Astrocyte (in vitro differentiated cells and primary cell): ENCODE measurements at places on chromosomes 7 and 10.
A peak's percentile ranks its signal among the peaks of the same experiment; 100 is the strongest.

- no peak for DNase-seq
Measured at GRCh38 chr10:95289003-95289920, 1.5 kb downstream of the PDLIM1 start.

DNA sequence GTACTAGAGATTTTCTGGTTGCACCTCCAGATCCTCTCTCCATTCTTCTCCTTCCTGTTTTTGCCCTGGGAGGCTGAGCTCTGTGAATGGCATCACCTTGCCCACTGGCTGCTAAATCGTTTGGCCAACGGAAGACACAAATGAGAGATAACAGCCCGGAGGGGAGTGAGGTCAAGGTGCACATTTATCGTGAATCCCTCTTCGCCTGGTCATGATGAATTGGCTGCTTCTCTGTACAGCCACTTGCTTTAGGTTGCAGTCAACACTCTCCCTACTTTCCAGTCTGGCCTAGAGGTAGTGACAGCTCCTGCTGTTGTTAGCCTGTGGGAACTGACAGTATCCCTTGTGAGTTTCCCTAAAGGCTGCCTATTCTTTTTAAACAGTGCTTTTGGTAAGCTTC is 85.4 kb upstream of the CHCHD3 start:
- no peak for DNase-seq

DNA sequence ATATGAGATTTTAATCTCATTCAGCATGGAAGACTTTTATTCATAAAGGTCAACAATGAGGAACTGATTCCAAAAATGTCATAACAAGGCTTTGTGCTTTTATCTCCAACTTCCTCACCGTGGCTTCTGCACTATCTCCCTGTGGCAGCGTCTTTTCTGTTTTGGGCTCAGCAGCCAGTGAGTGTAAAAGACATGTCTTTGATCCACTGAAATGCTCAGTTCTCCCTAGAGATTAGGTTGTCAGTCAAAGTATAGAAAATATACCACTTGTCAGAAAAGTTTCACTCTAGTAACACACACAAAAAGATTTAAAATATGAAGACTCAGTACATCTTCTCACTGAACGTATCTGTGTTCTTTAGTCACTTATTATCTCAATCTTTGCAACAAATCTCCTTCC is 901.8 kb upstream of the ZWINT start:
- DNase-seq, result no peak

GRCh38 chr7:118615681-118616080 is 391.2 kb downstream of the ANKRD7 start:
- no peak for DNase-seq

DNA sequence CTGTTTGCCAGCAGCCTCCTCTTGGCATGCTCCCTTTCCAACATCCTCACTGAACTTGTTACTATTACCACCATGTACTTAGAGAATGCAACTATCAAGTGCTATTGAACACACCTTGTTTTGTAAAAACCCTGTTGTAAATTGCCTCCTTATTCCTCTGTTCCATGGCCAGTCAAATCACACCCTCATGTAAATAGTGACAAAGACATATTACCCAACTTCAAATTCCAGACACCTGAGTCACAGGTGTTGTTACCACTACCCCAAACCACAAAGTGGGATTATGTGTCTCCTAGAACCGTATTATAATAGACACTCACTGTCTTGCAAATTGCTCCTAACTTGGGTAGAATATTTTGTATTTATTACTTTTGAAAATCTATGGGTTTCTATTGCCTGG is 263.2 kb upstream of the C7orf33 start:
- DNase-seq, result no peak

GRCh38 chr7:92448205-92448747 is 994 bp downstream of the GATAD1 start:
- DNase-seq, result peak; percentile 52
